ENCODE measurements at places on chromosomes 12 and 14.

- no peak for DNase-seq
These were observed 1.4 kb downstream of the SUSD6 start for GRCh38 chr14:69612783-69613130.

- DNase-seq, result no peak
These were observed 98.3 kb downstream of the UNC79 start for GRCh38 chr14:93528884-93529558.

DNA sequence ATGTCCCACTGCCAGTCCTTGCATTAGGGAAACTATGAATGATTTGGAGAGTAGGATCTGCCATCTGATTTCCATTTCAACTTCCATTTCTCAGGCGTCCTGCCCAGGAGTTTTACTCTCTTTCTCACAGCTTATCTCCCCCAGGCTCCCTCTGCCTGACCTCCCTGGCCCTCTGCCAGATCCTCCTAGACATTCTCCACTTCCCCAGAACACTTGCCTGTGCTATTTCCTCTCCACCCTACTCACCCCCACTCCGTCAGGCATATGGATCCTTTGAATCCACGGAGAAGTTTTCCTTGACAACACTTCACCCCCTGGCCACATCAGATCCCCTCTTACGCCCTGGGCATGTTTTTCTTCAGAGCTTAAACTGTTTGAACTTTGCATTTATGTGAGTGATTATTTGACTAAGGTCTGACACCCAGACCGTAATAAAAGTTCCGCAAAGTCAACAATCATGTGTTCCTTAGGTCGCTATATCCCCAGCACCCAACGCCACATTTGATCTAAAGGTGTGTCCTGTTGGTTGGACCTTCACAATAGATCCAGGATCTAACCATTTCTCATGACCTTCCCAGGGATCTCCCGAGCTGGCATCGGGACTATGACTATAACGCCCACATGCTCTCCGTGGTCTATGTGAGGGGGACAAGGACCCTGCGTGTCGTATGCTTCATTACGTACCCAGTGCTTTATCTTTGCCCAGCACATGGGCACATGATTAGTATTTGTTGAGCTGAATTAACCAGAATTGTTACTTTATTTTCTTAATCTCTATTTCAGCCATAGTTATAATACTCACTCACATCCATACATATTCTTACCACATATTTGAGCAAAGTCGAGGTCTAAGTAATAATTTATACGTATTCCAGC, 255.8 kb upstream of the FOXN3 start:
- no peak for DNase-seq

DNA sequence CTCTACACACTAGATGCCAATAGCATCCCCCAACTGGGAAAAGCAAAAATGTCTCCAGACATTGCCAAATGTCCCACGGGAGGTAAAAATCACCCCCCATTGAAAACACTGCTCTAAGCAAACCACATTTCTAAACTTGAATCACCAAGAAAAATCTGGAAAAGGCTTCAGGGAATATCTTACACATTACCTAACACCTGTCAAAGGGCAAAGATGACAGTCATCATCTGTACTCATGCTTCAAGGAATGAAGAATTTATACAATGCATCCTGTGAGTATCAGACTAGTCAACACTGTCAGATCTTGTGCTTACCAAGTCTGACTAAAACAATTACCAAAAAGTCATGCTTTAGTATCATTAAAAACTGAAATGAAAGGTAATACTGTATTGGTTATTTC, 161.6 kb upstream of the SOX5 start:
- no peak for DNase-seq

DNA sequence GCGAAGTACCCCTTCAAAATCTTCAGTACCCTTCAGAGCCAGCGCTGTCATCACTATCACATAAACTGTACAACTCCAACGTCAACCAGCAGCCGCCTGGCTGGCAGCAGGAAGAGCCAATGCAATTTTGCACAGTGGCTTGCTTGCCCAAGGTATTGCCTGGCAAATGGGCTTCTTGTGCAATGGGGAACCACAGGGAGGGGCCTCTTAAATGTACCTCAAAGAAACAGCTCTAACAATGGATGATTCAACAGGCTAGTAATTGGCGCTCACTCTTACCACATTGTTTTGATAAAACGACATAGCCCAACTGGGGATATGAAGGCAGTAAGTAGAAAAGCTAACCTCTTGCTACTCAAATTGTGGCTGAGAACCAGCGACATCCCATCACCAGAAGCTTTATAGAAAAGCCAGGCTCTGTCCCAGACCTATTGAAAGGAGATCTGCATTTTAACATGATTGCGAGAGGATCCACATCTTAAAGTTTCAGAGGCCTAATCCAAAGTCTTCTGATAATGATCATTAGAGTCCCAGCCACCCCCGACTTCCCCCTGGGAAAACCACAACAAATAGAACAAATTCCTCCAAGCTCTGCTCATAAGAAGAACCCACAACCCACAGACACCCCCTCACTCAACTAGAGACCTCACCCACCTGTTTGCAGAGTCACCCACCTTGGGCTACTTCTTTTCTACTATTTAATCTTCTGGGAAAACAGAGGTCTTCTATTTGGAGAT, 125.3 kb upstream of the HIF1A start:
- peak; percentile 22 for DNase-seq

DNA sequence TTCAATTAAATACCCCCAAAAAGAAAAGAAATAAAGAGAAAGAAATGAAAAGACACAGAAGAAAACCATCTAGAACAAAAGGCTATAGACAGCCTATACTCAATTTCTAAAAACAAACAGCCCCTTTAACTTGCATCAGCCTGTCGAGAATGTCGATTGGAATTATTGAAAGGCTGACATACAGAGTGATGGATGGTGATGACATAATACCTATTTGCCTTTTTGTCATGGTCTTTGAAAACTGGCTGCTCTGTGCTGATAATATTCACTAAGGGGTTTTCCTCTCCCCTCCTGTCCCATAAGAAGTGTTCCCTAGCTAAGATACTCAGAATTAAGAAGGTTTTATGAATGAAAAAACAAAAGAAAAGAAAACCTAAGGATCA, 393.7 kb downstream of the SOX5 start:
- DNase-seq, result no peak

- no peak for DNase-seq
These were observed 1.6 kb downstream of the ZFC3H1 start for GRCh38 chr12:71661977-71662530.

DNA sequence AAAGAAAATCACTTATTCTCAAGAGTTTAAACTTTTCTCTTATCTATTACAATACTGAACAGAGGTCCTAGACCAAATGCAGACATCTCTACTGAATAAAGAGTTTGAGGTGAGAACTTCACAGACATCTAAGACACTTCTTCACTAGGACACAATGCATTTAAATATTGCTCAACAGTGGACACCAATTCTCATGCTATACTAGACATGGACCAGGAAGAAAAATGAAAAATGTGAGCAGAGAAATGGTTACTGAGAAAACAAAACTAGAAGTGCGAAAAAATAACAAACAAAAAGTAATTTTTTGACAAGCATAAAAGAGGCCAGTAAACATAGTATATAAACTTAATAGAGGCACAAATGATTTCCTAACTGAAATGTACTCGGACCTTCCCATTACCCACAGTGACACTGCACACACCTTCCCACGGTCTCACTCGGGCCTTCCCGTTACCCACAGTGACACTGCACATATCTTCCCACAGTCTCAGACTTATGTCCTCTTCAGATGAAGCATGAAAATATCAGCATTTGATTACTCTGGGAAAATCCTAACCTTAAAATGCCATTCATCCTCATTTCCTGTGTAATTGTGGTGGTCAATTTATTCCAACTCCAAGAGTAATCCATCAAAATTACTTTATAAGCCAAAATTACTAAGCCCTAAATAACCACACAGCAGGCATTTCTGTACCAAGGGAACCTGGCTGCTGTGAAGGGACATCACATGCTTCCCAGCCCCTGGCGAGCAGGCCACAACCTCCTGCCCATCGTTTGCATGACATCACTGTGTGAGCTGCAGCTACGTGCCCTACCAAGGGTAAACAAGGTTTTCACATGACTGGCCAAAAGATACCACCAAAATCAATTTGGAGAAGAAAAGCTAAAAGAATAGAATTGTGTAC, 6.4 kb downstream of the SLC15A4 start:
- no peak for DNase-seq

DNA sequence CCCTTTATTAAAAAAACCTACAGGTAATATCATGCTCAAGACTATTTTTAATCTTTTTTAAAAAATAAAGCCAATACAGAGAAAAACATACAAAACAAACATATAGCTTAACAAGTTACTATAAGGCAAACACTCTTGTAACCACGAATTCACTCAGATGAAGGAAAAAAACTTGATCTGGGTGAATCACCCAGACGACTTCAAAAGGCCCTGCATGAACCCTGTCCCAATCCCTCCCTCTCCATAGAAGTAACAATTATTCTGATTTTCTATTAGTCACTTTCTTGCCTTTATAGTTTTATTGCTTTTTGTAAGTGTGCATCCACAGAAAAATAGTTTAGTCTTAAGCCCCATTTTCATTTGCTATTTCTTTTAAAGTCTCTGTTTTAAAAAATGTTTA, 72.6 kb downstream of the LRP6 start:
- no peak for DNase-seq

DNA sequence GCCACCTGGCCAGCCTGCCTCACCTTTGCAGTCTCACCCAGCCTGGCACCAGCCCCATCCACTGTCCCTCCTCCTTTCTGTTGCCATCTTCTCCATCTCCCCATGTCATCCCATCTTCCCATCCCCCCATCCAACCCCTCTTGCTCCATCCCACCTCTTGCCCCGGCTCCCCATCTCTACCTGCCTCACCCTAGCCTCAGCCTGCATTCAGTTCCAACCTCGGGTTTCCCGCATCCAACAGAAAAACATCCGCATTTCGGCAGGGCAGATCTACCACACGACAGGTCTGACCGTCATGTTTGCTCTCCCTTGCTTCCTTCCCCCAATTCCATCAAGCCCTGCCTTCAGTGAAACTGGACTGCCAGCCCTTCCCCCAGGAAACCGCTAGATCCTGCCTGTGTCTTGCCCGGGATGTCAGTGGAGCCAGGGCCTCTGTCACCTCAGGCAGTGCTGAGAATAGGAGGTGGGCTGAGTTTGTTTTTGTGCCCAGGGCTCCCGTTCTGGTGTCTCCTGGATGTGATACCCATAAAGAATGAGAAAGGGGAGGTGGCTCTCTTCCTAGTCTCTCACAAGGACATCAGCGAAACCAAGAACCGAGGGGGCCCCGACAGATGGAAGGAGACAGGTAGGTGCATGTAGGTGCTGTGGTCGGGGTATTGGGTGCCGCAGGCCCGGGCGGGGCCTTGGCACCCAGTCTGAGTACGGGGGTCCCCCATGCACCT, 2.5 kb downstream of the KCNH3 start:
- DNase-seq, result no peak

- peak; percentile 32 for DNase-seq
These were observed 1319.1 kb downstream of the TMEM121 start for GRCh38 chr14:106845286-106846087.

GRCh38 chr12:50569876-50570275, 65.1 kb downstream of the DIP2B start:
- DNase-seq, result no peak

DNA sequence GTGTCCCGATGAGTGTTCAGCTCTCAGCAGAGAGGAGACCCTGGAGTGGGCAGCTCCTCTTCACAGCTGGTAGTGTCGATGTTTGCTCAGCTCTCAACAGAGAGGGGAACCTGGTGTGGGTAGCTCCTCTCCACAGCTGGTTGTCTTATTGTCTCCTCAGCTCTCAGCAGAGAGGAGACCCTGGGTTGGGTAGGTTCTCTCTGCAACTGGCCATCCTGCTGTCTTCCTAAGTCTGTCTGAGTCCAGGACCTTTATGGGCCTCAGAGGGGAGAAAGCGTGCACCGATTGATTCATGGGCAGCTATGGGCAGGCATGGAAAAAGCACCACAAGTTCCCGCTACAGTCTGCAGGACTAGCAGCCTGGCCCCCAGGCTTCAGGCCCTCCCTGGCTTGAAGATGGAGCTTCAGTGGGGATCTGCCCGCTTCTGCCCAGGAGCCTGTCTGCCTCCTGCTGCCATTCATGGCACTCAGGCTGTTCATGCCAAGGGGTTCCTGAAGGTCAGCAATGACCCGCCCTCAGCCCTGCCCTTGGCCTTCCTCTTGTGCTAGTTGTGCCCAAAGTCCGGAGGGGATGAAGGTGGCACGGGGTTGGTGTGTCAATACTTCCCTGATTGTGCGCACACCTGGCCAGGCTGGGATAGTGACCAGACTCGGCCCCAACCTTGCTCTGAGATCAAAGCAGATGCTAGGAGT, 224.2 kb downstream of the KCNC2 start:
- DNase-seq, result no peak

GRCh38 chr12:63862187-63862968, 17.9 kb downstream of the SRGAP1 start:
- no peak for DNase-seq

GRCh38 chr12:91947459-91947858, 198.2 kb downstream of the BTG1 start:
- DNase-seq, result no peak

DNA sequence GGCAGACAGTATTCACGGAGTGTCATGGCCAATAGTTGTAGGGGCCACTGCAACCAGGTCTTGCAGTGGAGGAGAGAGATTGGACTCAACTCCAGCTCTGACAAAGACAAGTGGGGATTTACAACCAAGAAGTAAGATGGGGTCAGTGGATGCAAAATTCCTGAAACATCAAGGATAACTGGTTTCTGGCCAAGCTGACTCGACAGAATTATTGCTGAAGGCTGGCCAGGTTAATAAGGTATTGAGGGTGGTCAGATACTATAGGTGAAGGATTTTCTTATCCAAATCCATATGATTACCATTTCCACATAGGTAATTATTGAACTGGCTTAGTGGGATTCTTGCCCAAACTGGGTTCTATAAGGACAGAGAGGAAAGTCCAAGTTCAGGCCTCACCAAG, 64.9 kb upstream of the FOXG1 start:
- no peak for DNase-seq

- DNase-seq, result no peak
These were observed 1.8 kb upstream of the GMFB start for GRCh38 chr14:54490445-54491175.

GRCh38 chr12:128549601-128550218, 274.0 kb downstream of the SLC15A4 start:
- DNase-seq, result no peak

GRCh38 chr12:122079532-122080081, 1.1 kb downstream of the MLXIP start:
- no peak for DNase-seq

DNA sequence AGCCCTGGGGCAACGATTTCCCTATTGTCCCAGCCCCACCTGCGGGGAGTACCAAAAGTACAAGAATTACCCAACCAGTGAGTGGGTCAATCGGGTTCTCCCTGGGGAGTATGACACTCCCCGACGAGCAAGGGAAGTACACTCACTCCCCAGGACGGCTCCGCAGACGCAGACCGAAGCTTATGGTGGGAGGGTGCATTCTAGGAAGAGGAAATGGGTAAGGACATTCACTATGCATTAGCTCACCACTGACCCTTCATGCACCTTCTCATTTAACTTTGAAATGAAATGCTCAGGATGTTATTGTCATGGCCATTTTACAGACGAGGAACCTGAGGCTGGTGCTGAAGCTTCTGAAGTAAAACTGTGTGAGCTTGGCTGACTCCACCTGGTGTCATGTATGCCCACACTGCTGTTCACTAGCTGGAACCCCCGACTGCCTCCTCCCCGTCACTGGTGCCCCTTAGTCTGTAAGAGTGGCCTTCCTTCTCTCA, 45.8 kb upstream of the TMED10 start:
- no peak for DNase-seq

Data from stimulated activated CD4-positive, alpha-beta T cell treated with anti-CD3 and anti-CD28 coated beads, Interleukin-2, amount 100 ng/mL, for 4 hours (primary cell).